ENCODE measurements at places on chromosomes 4 and X.

- no peak for DNase-seq
Observed at GRCh38 chr4:55398966-55399365, 3.2 kb downstream of the TMEM165 start.

DNA sequence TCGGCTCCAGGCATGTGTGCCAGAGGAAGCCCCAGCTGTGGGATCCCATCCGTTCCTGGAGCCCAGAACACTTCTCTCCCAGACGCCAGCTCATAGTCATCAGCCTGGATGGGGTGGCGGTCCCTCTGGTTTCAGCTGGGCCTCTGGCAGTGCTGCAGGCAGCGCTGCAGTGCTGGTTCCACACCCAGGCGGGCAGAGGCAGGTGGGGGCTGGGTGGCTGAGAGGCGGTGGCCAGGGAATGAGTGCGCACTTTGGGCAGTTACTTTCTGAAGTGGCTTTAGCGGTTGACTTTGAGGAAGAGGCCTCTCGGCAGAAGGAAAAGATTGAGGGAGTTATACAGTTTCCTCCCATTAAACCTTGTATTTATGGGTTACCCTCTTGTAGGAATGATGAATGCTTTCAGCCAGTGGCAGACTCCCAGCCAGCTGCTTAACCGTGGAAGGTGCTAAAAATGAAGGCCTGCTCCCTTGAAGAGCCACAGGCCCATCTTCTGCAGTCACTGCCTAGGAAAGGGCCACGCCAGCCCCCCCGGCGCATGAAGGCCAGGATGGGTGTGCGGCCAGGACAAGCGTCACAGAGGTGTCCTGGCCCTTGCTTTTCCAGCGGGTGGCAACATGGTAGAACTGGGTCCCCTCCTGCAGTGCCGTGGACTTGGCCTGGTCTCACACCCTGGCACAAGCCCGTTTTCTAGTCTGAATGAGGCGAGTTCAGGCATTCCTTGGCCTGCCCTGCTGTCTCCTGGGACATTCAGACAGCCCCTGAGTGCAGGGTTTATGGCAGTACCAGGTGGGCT, 9.9 kb downstream of the TADA2B start:
- DNase-seq: peak; percentile 12

GRCh38 chrX:147069926-147070325, 255.4 kb upstream of the CXorf51A start:
- DNase-seq: no peak

DNA sequence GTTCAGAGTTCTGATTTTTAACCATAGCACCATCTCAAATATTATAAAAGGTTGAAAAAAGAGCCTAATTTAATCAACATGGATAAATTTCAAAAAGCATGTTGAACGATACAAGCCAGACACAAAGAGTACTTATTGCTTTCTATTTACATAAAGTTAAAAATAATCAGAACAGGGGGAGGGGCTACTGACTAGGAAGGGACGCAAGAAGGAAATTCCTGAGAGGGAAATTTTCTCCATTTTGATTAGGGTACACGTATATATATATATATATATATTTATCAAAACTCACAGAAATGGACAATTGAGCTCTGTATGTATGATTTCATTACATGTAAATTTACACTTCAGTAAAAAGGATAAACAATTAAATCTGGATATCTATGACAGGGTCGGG, 482 bp upstream of the MBTPS2 start:
- peak; percentile 1 for DNase-seq

DNA sequence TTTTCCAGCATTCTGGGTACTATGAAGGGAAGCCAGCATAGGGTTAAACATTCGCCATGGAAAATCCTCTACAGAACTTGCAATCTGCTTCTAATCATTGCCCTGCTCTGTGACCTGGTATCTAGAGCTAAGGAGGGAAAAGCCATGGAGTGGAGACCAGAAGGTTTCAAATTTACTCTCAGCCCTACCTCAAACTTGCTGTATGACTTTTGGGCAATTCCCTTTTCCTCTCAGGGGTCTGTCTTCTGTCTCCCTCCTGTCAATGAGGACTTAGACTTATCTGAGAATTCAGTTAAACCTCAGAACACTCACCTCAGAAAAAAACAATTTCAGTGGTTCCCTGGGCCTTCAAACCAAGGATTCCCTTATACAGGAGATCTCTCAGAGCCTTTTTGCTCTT, 29.1 kb downstream of the ARHGEF9 start:
- no peak for DNase-seq

DNA sequence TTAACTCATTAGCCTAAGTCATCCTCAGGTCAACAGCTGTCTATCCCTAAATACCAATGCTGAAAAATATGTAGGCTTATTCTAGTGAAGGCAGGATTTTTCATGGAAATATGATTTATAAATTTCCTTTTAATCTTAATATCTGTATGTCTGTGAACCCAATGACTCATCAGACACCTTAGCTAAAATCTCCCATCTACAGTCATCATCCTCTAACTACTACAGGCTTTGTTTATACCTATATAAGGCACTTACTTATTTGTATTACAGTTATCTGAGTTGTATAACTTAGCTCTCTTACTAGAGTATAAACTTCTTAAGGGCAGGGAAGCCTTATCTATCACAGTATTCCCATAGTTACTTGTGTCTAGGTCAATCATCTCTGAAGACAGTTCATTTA, 24.2 kb downstream of the AMMECR1 start:
- peak; percentile 7 for DNase-seq

DNA sequence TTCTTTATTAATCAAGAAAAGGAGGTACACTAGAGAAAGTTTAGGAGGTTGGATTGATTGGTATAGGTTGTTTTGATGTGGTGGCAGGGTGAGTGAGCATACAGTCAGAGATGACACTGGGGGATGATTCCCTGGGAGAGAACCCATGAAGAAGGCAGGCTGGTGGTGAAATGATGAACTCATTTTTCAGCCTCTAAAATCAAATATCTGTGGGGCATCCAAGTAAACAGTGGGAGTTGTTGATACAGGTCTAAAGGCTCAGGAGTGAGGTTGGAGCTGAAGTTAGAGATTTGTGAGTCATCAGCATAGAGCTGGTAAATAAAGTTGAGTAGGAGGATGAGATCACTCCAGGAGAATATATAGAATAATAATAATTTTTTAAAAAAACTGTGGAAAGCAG, 10.0 kb upstream of the AP1S2 start:
- no peak for DNase-seq

GRCh38 chr4:144179152-144179739, 38.7 kb upstream of the GYPA start:
- no peak for DNase-seq

DNA sequence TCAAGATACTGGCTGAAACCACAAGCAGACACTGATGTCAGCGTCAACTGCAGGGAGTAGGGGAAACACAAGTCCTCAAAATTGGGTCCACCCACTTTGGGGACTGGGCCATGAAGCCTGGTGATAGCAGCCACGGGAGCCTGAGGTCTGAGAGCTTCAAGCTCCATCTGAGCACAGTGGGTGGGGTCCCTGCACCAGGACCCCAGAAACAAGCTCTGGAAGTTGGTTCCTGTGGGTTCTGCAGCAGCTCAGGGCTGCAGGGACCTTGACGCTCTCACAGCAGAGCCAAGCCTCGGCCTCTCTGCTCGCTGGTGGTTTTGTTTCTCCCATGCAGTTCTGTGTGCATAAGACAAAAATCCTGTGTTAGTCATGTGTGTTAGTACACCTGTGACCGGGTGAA, 54.5 kb downstream of the CPLX1 start:
- DNase-seq: no peak

GRCh38 chr4:23269566-23269965, 576.8 kb downstream of the GBA3 start:
- DNase-seq: no peak

DNA sequence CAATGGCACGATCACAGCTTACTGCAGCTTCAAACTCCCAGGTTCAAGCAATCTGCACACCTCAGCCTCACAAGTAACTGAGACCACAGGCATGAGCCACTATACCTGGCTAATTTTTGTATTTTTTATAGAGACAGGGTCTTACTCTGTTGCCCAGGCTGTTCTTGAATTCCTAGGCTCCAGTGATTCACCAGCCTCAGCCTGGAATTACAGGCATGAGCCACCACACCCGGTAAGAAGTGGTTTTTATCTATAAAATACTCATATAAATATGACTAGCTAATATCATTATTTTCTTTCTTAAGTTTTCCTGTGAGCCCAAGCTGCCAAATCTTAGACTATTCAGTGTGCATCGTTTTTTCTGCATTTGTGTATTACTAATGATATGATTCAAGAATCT, 4.4 kb downstream of the SCFD2 start:
- no peak for DNase-seq

- no peak for DNase-seq
Observed at GRCh38 chr4:129378364-129378763, 282.4 kb downstream of the C4orf33 start.

DNA sequence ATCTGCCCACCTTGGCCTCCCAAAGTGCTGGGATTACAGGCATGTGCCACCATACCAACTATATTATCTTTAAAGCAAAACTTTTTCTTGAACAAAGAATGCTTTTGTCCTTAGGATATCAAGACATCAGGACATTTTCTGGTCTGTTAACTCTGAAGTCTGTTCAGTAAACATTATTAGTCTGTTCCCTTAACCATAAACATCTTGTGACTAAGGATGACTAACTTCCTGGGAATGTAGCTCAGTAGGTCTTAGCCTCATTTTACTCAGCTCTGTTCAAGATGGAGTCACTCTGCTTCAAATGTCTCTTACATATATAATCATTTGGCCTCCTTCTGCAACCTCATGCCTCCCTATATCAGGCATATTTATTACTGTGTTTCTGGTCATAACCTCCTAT, 122.9 kb downstream of the UBE2NL start:
- DNase-seq: no peak

- DNase-seq: no peak
Observed at GRCh38 chrX:108736509-108737479, at the start of gene IRS4. IRS4 (minus strand) TSS chrX:108736563.

GRCh38 chr4:119093042-119093827, 42.4 kb upstream of the MYOZ2 start:
- DNase-seq: no peak

DNA sequence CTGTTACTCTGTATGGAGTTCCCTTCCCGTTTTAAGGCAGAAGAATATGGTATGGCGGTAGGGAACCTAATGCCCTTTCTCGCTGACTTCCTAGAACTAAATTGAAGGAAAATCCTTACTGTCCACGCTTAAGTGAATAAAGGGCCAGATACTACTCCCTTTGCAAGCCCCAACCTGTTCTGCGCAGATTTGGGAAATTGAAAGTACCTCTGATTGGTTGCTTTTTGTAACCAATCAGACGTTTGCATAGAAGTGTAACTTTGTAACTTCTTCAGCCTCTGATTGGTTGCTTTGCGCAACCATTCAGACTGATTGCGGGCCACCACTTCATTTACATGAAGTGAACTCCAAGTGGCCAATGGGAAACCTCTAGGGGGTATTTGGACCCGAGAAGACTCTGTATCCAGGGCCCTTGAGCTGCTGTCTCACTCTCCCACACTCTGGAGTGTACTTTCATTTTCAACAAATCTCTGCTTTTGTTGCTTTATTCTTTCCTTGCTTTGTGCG, 1.2 kb upstream of the TMEM33 start:
- DNase-seq: no peak

DNA sequence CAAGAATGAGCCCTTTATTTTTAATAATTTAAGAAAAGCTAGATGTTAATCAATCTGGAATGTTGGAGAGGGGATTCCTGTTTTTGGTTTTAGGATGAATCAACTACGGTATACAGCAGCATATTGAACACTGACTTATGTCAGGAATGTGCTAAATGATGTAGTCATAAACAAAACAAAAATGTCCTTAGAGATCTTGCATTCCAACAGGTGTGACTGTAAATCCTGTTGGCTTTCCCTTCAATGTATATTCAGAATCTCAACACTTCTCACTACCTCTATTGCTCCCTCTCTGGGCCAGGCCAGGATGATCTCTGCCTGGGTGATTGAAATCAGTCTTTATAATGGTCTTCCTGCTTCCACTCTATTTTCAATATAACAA, 37.8 kb upstream of the BDH2 start:
- DNase-seq: no peak

- DNase-seq: no peak
Observed at GRCh38 chr4:184066584-184067300, 150.9 kb downstream of the ENPP6 start.

- no peak for DNase-seq
Observed at GRCh38 chr4:123345935-123346300, 50.7 kb upstream of the SPRY1 start.

DNA sequence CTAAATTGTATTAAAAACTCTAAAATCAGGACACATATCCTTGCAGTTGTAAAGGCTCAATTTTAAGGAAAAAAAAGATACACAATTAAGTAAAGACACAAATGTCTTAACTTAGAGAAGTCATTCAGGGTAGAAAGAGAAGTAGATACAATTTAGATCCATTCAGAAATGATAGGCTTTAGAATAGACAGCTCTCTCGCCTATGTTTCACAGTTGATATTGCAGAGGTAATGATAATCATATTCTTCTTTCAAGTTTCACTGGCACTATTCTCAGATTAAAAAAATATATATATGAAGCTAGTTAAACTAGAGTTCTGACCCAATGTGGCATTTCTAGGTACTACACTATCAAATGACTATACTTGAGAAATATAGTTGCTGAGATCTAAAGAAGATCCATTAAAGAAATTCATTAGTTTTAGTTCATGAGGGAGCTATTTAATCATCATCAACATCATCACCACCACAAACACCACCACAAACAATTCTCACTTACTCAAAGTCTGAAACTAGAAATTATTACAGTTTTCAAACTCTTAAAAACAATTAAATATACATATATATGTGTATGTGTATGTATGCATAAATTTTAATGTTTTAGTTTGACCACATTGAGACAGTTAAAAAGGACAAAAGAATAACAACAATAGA, 93.1 kb downstream of the ANTXR2 start:
- DNase-seq: no peak

GRCh38 chr4:23770011-23770410, 119.8 kb downstream of the PPARGC1A start:
- DNase-seq: no peak

- DNase-seq: no peak
Observed at GRCh38 chr4:151857368-151857767, 96.6 kb upstream of the GATB start.

- DNase-seq: no peak
Observed at GRCh38 chr4:52716364-52717151, 34.7 kb downstream of the ERVMER34-1 start.

- DNase-seq: no peak
Observed at GRCh38 chr4:77122656-77123055, 34.4 kb upstream of the CCNG2 start.

- DNase-seq: no peak
Observed at GRCh38 chr4:134297765-134298164, 96.2 kb upstream of the PABPC4L start.

DNA sequence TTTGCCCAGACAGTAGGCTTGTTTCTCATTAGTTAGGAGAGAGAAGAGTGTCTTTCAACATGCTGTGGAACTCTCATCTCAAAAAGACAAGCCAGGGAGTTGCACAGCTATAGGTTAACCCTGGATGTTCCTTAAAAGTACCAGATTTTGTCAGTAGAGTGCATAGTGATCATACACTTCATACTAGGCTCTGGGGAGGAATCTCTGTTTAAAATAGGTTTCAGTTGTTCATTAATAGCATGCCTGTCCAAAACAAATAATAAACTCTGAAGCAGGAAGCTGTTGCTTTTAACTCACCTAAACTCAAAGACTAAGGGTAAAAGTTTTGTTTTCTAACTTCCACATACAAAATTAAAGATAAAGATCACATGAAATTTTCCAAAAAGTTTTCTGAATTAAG, 1948.4 kb downstream of the C4orf33 start:
- DNase-seq: no peak

Data from CD4-positive, alpha-beta T cell treated with Interleukin-2 at 100 ng/mL for 4 hours (primary cell).